ENCODE measurements at places on chromosomes 12 and 14.

GRCh38 chr14:31253746-31254471 lies 46.3 kb upstream of the HECTD1 start:
- no peak for DNase-seq

DNA sequence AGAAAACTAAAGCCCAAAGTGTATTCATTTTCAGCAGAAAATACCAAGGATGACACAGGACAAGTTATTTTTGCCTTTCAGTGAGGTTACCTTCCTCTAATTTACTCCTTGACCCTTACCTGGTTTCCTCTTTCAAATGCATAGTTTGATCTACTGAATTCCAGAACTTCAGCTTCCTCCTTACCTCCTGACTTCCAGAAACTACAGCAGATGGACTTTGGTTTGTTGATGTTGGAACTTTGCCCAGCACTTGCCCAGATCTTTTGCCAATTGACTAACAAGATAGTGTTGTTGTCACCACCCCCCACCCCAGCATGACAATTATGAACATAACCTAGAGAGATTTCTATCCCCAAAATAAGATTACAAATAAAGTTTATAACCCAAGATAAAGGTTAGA lies 63.2 kb downstream of the NAV3 start:
- no peak for DNase-seq

DNA sequence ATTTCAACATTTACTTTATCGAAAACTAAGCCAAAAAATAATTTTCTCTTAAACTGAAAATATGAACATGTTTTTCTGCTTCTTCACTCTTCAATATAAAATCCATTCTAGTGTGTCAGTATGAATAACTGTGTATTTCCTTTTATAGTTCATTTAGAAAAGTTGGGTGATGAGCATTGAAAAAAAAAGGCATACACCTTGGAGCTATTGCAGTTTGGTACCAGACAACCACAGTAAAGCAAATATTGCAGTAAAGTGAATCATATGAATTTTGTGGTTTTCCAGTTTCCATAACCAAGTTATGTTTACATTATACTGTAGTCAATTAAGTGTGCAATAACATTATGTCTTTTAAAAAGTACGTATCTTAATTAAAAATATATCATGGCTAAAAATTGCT lies 195.0 kb upstream of the FOXG1 start:
- DNase-seq = no peak

GRCh38 chr14:105479431-105480158 lies 5.0 kb downstream of the CRIP2 start:
- DNase-seq = no peak

- DNase-seq = no peak
Observed at GRCh38 chr12:119578112-119578511, 15.5 kb upstream of the TMEM233 start.

DNA sequence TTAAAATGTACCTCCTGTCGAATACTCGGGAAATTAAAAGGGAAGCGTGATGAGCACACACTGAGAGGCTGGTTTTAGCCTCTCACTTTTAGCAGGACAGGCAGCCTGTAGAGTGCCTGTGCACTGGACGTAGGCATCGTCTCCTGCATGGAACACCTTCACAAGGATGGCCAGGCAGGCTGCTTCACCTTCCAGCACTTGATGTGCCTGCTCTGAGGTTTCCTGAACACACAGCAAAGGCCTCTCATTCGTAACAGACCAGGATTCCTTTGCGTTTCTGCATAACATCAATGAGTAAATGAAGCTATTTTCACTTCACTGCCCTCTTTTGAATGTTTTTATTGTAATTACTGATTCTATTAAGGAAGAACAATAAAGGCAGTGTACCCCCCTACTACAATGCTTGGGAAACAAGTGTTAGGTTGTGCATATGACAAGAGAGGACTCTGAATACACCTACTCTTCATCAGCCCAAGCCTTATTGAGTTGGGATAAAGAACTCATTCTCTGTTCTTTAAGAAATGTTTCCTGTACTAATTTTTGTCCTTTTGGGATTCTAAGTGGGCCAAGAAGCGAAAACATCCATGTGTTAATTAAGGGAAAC lies 1077.6 kb upstream of the FOXG1 start:
- DNase-seq = no peak

DNA sequence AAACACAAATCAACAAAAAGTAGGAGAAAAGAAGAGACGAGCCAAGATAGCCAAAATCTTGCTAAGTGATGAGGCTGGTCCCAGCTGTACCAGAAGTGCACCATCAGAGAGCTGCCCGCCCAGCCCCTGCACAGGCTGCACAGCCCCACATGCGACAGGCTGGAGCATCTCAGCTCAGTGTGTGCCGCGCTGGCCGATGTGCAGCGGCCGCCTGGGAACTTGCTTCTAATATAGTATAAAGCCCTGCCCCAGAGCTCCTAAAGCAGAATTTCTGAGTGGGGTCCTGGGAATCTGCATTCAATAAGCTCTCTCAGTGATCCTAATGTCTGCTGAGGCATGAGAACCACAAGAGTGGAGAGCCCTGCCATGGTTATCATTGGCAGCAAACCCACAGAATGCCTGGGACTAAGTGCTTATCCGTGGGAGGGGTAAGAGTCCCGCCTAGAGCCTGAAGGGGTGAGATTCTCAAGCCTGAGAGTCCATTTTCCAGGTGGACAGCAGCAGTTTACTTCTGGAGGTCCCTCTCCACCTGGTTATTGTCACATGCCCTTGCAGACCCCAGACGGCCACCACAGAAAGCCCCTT lies 171.6 kb downstream of the DPF3 start:
- DNase-seq = no peak

GRCh38 chr12:13141686-13142085 lies 38.2 kb upstream of the GSG1 start:
- DNase-seq = no peak

DNA sequence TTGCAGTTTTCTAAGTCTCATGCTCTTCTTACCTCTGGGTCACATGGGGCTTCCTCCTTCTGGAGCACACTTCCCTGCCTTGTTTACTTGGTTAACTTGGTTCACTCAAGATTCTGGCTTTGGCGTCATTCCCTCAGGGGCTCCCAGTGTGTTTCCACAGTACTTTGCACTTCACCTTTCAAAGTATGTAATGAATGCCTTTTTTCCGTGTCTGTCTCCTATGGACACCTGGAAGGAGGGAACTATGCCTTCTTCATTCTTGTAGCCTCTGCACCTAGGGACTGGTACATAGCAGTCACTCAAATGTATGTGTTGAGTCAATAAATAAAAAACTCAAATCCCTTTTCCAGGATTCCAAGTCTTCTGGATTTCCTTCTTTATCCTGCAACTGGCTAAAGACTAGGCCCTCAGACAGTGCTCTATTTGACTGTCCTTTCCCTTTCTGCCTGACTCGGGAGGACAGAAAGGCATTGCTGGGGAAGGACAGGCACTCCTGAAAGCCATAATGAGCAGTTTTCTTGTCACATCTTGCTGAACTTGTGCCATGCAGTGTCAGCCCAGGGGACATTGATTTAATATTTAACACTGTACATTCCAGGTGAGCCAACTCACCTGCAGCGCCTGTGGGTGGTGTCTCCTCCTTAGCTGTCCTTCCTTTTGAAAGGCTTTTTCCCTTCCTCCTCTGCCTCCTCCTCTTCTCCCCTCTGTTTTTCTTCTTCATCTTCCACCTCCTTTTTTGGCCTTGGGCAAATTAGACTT lies 12.8 kb downstream of the MYRFL start:
- no peak for DNase-seq

Data from stimulated activated CD8-positive, alpha-beta memory T cell treated with anti-CD3 and anti-CD28 coated beads, Interleukin-4, amount 100 ng/mL, for 1 hour (primary cell).